ENCODE measurements at places on chromosomes 7 and 10.

DNA sequence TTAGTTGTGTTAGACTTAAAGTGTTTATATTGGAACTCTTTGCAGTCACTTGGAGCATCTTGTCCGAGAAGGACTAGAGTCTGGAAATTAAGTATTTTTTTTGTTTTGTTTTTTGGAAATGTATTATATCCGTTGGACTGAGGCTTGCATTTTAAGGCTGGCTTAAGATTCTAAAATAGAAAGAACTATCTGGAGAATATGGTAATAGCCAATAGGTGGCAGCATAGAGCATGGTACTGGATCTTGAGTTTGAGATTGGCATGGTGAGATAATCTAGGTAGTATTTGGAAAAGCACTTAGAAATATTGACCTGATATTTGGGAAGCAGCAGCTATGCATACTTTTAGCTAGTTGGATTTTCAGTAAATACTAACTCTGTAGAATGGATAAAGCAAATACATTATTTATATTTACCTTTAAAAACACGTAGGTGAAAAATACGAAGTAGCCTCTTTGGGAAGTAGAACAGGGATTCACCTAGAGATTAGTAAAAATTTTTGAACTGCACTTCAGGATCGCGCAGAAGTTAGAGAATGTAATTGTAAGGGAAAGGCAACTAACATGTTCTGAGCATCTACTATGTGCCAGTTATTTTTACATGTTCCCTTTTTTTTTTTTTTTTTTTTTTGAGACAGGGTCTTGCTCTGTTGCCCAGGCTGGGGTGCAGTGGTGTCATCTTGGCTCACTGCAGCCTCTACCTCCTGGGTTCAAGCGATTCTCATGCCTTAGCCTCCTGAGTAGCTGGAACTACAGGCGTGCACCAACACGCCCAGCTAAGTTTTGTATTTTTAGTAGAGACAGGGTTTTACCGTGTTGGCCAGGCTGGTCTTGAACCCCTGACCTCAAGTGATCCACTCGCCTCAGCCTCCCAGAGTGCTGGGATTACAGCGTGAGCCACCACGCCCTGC, 78.6 kb downstream of the LCOR start:
- DNase-seq = peak; percentile 21

DNA sequence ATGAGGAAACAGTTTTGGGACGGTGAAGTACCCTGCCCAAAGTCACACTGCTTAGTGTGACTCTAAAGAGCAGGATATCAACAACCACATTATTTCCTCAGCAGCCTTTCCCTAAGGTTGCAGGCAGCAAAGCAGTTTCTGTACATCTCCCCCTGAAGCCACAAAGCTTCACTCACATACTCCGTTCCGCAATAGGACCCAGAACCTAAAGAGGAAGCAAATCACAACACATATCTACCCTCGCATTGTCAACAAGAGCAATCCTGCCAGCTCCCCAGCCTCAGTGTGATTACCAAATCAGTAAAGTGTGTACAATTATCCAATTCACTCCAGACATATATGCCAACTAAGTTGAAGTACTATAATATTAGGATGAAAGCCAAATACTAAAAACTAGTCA, 30.8 kb downstream of the VAX1 start:
- no peak for DNase-seq

GRCh38 chr7:113774182-113774807, 144.5 kb downstream of the PPP1R3A start:
- peak; percentile 28 for DNase-seq

DNA sequence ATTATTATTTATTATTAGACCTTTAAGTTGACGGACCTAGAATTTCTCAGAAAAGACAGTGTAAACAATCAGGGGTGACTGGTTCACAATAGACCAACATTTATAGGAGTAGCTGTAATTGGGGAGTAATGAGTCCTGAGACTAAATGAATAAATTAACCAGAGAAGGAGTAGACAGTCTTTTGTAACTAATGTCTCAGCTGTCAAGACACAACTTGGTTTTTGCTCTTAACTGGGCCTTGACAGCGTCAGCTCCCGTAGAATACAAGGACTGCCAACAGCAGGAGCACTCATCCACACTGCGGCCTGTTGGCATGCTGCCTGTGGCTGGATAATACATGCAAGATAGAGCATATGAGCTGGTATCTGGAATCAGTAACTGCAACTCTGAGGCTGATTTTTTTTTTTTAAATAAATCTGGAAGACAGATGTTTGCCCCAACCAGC, 123.9 kb downstream of the CACNA2D1 start:
- peak; percentile 60 for DNase-seq

DNA sequence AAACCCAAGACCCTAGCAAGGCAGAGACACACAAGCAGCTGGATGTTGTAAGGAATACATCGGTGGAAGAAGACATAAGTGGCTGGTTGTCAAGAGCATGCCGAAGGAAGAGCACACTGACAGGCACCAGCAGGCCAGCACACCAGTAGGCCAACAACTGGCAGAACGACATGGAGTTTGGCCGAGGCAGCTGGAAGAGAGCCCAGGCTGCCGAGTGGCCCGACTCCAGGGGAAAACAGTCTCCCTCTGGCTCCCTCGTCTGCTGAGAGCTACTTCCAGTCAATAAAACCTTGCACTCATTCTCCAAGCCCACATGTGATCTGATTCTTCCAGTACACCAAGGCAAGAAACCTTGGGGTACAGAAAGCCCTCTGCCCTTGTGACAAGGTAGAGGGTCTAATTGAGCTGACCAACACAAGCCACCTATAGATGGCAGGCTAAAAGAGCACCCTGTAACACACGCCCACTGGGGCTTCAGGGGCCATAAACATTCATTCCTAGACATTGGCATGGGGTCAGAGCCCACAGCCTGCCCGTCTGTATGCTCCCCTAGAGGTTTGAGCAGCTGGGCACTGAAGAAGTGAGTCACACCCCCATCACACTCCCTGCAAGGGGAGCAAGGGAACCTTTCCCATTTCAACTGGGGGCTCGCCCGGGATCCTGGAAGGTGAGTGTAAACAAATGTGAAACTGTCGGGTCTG, 14.7 kb upstream of the TNS3 start:
- no peak for DNase-seq

DNA sequence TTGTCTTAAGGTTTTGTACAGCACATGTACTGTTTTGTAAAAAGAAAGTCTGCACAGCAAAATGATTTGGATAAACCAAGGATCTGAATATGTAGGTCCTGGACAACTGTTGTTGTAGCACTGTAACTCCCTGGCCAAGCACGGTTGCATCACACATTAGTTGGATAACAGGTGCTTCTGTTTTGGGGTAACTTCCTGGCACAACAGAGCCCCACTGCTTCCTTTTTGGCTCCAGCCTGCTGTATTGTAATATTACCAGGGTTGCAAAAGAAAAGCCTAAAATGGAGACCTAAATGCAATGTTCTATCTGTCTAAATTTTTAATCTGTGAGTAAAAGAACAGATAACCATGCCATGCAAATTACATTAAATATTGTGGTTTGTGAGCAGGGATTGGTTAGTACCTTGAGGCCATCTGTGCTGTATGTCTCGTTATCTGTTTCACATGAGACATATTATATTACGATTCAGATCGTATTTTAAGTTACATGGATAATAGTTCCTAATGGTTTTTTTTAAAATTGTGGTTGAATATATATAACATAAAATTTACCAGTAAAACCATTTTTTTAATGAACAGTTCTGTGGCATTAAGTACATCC, 27.5 kb upstream of the WAC start:
- DNase-seq = no peak

GRCh38 chr7:42502022-42502421, 265.0 kb upstream of the GLI3 start:
- DNase-seq = no peak
